Cardiac atrium fibroblast (primary cell): ENCODE measurements at places on chromosomes 12 and 14. TPM values are rescaled to one million over a fixed set of nuclear protein-coding genes. Genes with fewer than 3 reads are reported as not detected.

KRT82 gene
- total RNA-seq, result not detected in 2 replicates

NANOG gene
- total RNA-seq, result not detected in 2 replicates

GPHN gene
- total RNA-seq, result 4.0 and 6.2 TPM in 2 replicates

ARMH4 gene
- total RNA-seq, result 2.1 and 2.2 TPM in 2 replicates

ADAM21 gene
- 1.3 and 1.4 TPM in 2 replicates for total RNA-seq

SIX6 gene
- not detected in 2 replicates for total RNA-seq

PTCSC3 gene
- not detected in 2 replicates for total RNA-seq

SLC5A8 gene
- not detected in 2 replicates for total RNA-seq

NPAS3 gene
- 0.18 TPM in 1 of 2 replicates, not detected in the other for total RNA-seq
